Stomach (tissue), 19 donors: ENCODE measurements at places on chromosomes 1 and 21. TPM values are rescaled to one million over a fixed set of nuclear protein-coding genes. Genes with fewer than 3 reads are reported as not detected.
A peak's percentile ranks its signal among the peaks of the same experiment; 100 is the strongest.

DNA sequence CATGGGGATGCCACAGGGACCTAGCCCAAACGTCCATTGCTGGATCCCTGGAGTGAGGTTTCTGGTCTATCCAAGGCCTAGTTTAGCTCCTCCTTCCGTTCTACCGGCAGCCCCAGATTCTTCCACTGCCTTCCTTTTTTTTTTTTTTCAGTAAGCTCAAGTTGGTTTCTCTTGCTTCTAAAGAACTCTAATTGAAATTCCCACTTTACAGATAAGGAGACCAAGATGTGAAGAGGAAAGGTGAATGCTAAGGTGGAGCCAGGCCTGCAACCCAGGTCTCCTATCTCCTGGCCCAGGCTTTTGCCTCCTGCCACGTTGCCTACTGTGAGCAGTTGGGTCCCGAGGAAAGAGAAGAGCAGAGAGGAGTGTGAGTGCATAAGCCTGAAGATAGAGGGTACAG lies 31.5 kb upstream of the CLIC4 start:
- no peak for DNase-seq

DNA sequence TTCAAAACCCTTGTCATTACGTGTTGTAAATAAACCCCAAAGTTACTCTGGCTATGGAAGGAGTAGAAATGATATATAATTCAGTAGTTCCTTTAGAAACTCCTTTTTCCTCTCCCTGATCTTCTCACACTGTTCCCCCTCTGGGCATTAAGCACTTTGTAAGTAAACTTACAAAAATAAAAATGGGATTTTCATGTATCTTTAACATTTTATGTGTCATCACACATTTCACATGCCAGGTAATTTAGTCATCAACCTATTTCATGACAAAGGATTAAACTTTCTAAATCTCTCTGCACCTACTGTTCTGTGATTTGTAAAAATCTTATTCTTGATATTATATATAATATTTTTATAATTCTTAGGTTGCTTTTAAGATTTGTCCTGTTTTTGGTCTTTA lies 176.9 kb downstream of the NEK7 start:
- no peak for DNase-seq

GRCh38 chr1:152884085-152884484 lies 6.0 kb downstream of the SMCP start:
- no peak for DNase-seq

DNA sequence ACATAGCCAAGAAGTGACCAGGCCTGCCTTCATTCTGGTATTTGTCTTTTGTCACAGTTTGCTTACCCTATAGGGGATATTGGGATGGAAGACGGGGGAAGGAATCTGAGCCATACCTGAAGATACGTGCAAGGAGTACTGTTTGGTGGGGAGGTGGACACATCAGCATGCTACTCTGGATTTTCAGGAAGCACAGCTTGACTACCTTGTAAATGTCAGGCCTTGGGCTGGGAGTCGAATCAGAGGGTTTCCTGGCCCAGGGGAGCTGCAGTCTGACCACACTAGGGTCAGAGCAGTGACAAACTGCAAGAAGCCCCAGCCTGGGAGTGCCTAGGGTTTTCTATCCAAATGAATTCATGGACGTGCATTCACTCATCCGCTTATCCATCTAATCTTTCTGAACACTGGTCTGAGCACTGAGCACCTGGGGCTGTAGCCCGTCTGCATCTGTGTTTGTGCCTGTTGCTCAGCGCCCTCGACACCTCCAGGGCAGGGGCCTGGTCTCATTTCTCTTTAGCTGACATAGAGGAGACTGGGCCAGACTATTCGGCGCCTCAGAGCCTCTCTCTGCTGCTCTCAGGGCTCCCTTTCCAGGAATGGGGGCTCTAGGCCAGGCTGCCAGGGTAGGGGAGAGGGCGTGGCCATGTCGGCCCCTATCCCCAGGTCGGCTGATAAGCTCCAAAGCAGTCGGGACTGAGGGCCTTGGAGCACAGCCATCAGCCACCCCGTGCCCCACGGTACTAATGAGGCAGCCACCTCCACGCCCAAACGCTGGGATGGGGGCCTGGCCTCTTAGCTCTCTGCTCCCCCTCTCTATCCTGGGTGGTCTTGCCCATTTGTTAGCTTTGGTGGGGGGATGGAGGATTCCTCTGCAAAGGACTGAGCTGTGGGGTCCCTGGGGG lies 47.0 kb upstream of the SLC2A1 start:
- DNase-seq = no peak

DNA sequence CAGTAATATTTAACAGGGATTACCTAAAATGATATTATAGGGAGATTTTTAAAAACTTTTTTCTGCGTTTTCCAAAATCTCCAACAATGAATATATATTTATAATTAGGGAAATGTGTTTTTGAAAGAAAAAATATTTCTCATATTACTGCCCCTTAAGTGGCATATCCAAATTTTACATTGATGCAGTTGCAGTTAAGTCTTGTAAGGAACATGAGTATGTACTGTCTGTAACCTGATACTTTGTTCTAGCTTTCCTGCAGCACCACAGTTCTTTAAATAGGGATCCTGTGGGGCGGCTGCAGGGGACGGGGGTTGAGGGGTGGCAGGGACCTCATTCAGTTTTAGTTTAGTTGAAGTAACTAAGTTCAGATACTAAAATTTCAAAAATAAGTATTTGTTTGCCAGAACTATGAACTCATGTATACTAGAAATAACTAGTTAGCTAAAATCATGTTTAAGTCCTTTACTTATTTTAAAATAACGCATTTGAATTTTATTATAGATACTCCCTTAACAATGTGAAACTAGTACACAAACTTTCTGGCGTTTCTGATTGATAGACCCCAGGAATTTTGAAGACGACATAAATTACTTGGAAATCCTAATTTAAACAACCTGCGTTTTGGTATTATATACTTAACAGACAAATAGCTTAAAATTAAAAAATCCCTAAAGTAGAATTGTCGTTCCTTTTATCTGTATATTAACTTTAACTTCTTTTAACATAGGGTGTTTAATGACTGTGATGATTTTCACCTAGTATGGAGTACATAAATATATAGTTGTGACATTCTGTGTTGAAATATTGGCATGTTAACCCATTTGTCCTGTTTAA lies 639 bp upstream of the DNAJB4 start:
- DNase-seq = peak; percentile 83

DNA sequence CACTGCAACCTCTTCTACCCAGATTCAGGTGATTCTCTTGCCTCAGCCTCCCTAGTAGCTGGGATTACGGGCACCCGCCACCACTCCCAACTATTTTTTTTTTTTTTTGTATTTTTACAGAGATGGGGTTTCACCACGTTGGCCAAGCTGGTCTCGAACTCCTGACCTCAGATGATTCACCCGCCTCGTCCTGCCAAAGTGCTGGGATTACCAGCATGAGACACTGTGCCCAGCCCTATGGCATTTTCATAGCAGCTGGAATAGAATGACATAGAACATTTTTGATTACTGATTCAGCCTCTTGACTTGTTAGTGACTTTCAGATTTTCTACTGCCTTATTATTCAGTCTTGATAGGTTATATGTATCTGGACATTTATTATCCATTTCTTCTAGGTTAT lies 1046.2 kb downstream of the AMY1C start:
- no peak for DNase-seq

GRCh38 chr1:204972426-204972825 lies 70.6 kb upstream of the CNTN2 start:
- no peak for DNase-seq

- no peak for DNase-seq
These were observed 69.3 kb downstream of the SPAG17 start for GRCh38 chr1:118115567-118116295.

GRCh38 chr1:13556224-13556764 lies 27.3 kb upstream of the PDPN start:
- no peak for DNase-seq

- DNase-seq = no peak
These were observed 76.3 kb upstream of the ZRANB2 start for GRCh38 chr1:71157151-71157550.

DNA sequence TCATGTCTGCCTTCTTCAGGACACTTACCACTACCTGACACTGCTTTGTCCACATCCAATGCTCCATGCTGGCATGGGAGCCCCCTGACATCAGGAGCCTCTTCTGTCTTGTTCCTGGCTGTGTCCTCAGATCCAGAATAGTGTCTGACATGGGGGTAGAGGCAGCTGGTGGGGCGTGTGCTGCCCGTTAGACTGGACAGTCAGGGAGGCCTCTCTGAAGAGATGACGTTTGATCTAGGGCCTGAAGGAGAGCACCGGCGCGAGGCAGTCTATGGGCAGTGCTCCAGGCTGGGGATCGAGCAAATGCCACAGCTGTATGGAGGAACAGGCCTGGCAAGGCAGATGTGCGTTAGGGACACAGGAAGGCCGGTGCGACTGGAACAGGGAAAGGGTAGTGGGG lies 16.6 kb downstream of the SLC9A1 start:
- DNase-seq = no peak

- DNase-seq = peak; percentile 62
These were observed 346.7 kb upstream of the ADGRL4 start for GRCh38 chr1:79353224-79353623.

DNA sequence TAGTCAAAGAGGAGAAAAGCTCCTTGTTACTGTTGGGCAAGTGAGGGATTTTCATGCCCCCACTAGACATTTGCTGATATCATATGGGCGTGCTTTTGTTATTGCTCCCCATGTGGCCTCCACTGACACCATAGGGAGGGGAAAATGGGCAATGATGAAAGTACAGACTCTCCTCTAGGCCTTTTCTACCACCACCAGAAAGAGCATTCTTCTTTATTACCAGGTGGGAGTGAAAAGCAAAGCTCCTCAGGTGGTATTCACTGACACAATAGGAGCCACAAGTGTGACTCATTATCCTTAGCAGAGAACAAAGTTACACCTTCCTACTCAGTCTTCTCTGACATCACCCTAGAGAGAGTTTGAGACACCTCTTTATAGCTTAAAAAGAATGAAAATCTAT lies 667.1 kb downstream of the LTN1 start:
- DNase-seq = no peak

GRCh38 chr1:99441299-99442095 lies 177.2 kb downstream of the PLPPR4 start:
- DNase-seq = no peak

DNA sequence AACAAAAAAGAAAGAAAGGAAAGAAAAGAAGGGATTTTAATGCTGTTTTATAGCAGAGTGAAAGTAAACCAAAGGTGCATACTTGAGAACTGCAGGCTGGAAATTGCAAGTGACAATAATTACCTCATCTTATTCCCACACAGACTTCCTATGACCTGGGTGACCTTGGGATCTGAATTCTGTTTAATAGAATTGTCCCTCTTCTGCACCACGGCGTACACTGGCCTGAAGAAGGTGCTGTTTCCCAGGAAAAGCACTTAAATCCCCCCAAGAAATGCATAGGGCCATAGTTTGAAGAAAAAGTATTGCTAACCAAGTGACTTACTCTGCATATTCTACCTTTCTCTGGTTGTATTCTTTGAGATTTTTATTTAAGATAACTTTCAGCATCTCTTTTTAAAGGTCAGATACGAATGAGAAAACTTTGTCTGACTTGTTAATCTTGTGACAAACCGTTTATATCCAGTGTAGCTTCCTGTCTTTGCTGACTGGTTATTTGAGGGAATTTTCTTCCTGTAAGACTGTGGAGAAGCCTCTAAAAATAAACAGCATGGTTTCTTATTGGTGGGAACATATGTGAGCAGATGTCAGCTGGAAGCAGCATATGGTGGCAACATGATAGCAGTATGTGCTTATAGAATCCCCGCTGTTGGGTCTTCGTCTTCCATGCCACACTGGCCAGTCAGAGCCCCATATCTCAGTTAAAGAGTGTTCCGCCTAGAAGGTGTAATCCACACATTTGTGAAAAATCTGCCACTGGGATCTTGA lies 16.3 kb downstream of the TGFB2 start:
- DNase-seq = peak; percentile 65

GRCh38 chr1:67184838-67185421 lies 18.7 kb downstream of the IL23R start:
- DNase-seq = no peak

DNA sequence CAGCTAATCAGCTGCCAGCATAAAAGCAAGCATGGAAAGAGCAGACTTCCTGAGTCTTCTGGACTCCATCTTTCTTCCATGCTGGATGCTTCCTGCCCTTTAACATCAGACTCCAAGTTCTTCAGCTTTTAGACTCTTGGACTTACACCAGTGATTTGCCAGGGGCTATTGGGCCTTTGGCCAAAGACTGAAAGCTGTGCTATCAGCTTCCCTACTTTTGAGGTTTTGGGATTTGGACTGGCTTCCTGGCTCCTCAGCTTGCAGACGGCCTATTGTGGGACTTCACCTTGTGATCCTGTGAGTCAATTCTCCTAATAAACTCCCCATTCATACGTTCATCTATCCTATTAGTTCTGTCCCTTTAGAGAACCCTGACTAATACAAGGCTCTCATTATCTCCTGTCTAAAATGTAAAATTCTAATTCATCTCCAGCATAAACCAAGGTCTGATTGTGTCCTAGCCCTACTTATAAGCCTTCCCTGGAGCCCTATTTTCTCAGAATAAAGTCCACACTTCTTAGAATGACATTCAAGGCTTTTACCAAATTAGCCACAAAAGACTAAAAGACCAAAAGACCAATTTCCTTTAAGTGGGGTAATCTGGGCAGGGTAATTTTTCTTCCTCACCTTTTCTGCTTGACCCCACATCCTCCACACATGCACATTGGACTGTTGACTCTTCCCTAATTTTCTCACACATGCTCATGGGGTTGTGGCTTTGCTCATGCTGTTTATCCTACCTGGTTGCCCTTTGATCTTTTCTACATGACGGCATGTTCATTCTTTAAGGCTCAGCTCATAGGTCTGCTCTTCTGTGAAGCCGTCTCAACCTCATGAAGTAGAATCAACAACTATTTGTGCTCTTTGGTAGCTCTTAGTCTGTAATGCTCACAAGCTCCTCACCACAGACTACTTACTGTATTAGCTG lies 18.1 kb upstream of the ENAH start:
- DNase-seq = no peak

- no peak for DNase-seq
These were observed 514 bp downstream of the AGL start for GRCh38 chr1:99850459-99851291.

DNA sequence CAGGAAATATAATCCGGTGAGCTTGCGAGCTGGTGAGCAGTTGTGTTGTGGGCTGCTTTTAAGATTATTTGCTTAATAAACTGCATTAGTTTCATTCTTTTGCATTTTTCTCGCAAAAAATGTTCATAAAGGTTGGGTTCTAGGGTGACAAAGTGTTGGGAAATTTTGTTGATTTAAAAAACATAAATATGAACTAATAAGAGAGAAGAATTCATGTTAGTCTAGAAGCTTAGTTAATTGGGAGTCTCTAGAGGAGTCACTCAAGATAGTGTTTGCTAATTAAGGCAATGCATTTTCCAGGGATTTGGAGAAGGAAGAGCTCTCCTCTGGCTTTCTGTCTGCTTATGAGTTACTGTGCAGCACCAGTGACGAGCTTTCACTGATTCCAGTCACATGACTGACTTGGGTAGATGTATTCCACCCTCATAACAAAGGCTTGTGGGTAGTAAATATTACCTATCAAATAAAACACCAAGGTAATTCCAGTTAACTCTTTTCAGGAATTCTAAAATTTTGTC lies 417.0 kb downstream of the PTBP2 start:
- no peak for DNase-seq

- DNase-seq = no peak
These were observed 23.4 kb downstream of the SLC30A10 start for GRCh38 chr1:219904934-219905333.

Gene HSD3B1
- total RNA-seq = not detected

Gene USP24
- 114 TPM for total RNA-seq

Gene LCE4A
- total RNA-seq = not detected

Gene CLDN14
- total RNA-seq = not detected

Gene MYOCOS
- not detected for total RNA-seq

Gene ADAMTSL4
- 4.9 TPM for total RNA-seq

Gene CRABP2
- total RNA-seq = not detected

Gene FGGY
- total RNA-seq = 6.2 TPM

Gene AADACL3
- not detected for total RNA-seq

Gene INSRR
- total RNA-seq = not detected

Gene CAMK2N1
- 12.7 TPM for total RNA-seq

Gene HMGN1
- 113 TPM for total RNA-seq
